Daoy (cell line): ENCODE measurements at places on chromosomes 2 and 18. TPM values are rescaled to one million over a fixed set of nuclear protein-coding genes. Genes with fewer than 3 reads are reported as not detected.

DNA sequence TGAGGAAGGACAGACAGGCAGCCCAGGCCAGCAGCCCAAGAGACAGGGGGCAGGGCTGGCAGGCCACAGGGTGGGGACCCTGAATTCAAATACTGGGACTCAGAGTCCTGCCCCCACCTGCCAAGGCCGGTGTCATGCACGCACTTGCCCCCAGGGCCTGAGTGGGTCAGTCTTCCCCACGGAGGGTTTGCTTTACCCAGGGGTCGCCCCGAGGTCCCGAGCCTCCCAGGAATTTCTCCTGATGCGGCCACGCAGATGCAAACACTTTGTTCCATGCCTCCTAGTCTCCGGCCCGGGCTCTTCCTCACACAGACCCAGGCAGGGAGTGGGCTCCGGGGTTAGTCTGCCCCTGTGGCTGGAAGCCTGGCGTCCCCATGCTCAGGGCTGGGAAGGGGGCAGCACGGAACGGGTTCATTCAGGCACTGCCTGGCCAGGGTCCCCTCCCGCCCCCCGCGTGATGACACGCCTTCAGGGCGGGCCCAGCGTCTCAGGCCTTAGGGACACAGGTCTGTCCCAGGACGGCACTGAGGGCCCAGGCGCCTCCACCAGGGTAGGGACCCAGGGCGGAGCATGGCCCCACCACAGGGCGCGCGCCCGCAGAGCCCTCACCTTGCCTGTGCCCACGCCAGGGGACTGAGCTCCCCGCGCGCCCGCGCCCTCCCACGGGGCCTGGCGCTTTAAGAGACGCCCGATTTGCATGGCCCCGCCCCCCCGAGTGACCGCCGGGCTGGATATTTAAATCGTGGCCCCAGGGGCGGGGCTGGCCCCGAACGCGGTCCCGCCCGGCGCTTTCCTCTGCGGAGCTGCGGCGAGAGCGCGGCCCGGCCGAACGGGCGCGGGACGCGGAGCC lies at the start of gene SNED1:
Gene SNED1, plus strand, starts transcription at position 763 of the 850 bp plus-strand sequence. CDS start 220 bp downstream, outside the sequence.
- DNase-seq: peak; percentile 79

Gene AOX1
- total RNA-seq: 2.3 and 11.7 TPM in 2 replicates

Gene KDM3A
- 10.3 and 12.9 TPM in 2 replicates for total RNA-seq

DNA sequence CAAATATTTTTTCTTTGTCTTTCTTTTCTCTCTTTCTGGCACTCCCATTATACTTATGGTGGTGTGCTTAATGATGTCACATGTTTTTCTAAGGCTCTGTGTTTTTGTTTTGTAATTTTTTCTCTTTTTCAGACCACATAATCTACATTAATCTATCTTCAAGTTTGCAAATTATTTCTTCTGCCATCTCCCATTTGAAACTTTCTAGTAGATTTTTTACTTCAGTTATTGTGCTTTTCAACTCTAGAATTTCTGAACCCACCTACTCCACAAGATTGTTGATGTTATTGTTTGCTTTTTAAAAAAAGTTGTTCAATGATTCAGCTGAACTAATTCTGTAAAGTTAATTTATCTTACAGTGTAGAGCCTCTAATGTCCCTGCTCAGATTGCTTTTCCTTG lies 121.4 kb downstream of the SCN3A start:
- DNase-seq: no peak

DNA sequence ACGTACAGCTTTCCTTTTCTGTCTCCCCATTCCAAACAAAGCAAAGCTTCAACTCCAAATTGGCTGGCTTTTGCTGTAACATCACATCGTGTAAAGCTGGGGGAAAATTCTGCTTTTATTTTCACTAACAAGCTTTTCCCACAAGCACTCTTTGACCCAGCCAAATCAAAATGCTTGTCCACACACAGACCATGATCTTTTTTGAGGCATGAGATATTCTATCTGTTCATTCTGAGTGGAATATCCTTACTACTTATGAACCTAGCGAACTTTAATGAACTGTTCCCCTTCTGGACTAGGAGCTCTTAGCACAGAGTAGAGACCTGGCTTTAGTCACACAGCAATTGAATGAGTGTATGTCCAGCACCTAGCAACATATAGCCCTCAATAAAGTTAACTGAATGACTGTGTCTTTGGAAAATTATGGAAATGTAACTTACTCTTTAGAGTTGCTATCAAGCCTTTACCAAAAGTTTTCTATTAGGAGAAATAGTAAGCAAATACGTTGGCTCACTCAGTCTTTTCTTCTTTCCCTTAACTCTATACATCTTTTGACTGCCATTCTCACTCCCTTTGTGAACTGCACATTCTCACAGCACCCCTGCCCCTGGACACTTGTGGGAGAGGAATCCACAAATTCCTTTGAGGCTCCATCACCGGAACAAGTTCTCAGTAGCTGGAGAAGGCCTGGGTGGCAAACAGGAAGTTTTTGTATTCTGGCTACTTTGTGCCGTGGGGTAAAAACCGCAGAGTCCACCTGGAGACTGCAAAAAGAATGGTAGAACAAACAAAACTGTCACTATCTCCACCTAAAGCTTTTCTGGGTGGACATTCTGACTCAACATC lies 1.3 kb upstream of the UBE2E3 start:
- DNase-seq: peak; percentile 71

GRCh38 chr2:26645762-26646161 lies 4.6 kb upstream of the CIB4 start:
- DNase-seq: no peak

Gene TRIM54
- not detected in 2 replicates for total RNA-seq

GRCh38 chr2:46230677-46231425 lies 66.4 kb upstream of the EPAS1 start:
- no peak for DNase-seq

Gene PRKAG3
- not detected in 2 replicates for total RNA-seq

Gene FHOD3
- total RNA-seq: 16.3 and 17.8 TPM in 2 replicates
